Fibroblast of skin of right biceps (primary cell): ENCODE measurements at places on chromosomes 3 and 15.

GRCh38 chr3:111314898-111315297, 227.1 kb upstream of the CD96 start:
- no peak for DNase-seq

GRCh38 chr3:52441091-52441771, 3.7 kb downstream of the SEMA3G start:
- DNase-seq = no peak

- no peak for DNase-seq
Measured at GRCh38 chr3:142916605-142917004, 27.7 kb upstream of the PCOLCE2 start.

DNA sequence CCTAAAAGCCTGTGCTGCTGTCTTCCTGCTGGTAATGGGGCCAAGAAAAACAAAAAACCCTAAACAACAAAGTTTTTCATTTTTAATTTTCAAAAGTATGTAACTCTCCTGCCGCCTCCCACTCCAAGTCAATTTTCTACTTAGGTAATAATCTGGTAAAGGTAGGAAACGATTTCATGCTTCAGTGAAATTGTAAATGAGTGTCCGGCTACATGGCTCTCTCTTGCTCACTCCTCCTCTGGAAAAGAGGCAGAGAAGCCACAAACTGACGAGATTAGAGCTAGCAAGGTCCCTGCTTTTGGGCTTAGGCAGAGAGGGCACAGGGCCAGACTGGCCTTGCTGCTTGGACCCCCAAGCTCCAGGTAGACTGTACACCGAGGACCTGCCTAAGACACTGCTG, 23.5 kb downstream of the KLHL25 start:
- no peak for DNase-seq

DNA sequence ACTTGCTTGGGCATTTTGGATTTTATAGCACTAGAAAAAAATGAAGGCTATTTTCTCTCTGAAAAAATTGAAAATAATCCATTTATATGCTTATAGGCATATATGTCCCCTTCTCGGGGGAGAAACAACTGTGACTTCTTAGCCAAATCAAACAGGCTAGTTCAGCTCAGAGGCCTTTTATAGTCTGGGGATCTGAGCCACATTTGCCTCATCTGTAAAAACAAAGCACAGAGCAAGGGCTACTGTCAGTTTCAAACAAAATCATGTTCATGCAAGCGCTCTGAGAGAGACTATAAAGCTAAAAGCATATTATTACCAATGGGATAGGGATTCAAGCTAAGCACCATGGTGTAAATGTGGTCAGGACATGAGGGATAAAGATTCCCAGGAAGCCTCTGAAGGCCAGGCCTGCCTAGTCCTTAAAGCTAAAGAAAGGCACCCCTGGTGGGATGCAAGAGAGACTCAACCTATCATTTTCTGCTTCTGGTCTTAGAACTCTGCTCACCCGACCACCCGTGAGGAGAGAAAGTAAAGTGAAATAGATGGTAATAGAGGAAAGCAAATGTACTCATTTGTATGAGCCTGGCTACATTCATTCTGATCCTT, 51.0 kb upstream of the IL12A start:
- DNase-seq = no peak

DNA sequence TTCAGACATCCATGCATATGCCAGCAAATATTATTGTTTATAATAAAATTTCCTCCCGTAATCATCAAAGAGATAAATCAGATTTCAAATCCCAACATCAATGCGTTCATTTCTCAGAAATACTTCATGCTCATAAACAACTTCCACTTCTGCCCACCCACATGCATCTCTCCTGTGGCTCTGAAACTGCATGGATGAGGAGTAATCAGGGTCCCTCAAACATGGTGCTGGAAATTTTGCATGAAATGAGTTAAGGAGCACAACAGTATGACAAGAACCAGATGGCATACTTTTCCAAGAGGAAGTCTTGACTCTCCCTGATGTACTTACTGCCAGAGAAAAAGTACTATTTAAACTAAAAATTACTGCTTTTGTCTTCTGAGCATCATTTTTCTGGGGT, 26.9 kb upstream of the MFSD1 start:
- DNase-seq = no peak

GRCh38 chr3:52218937-52219650, 6.4 kb downstream of the TLR9 start:
- no peak for DNase-seq

GRCh38 chr3:141529717-141530414, 43.0 kb downstream of the RASA2 start:
- DNase-seq = no peak

DNA sequence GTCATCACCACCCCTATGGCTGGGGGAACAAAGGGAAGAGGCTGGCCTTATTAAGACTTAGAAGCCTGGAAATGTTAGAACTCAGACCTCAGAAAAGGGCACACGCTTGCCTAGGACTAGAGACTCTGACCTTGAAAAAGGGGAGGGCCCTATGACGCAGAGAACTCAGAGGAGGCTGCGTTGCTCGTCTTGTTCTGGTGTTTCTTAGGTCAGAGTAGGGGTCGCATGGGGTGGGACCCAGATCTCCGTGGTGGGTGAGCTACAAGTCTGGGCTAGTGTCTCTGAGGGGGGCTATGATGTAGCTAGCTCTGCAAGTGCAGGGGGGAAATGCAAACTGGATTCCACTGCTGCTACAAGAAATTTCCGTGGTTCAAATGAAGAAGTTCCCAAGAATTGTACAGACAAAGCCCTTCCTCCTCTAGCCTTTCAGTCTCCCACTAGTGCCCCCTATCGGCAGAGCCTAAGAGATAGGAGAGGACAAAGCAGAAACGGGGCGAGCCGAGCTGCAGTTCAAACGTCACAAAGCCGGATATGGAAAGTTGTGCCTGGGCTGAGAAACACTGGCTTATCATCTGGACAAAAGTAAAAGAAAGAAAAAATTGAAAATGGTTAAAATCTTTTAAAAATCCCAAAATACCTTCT, 392.9 kb upstream of the ROBO2 start:
- no peak for DNase-seq

- DNase-seq = no peak
Measured at GRCh38 chr3:127694467-127695215, 21.9 kb downstream of the ABTB1 start.

DNA sequence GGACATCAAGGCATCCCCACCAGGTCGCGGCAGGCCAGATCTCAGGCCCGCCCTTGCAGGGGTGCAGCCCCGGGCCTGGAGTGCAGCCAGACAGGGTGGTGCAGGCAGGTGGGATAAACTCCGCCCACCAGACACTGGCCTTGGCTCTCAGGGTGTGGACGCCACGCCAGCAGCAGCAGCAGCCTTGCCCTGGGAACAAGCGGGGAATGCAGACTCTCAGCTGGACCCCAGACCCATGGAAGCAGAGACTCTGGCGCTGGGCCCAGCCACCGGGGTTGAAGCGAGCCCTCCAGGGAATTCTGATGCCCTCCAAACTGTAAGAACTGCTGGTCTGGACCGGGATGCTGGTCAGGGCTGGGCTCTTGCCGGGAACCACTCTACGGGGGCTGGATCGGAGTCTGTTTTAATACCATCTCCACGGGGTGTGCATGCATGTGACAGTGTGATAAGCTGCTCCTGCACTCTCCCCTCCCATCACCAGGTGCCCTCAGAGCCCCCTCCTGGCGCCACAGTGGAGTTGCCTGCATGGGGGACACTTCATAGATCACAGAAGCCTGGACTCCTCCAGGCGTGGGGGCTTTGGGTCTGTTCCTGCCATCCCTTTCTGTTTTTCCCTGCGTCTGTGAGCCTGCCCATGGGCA, 142.7 kb downstream of the NSMCE3 start:
- no peak for DNase-seq

- DNase-seq = no peak
Measured at GRCh38 chr15:78625606-78626280, 4.9 kb upstream of the CHRNA3 start.

GRCh38 chr3:123759871-123760270, 124.3 kb downstream of the MYLK start:
- no peak for DNase-seq

- DNase-seq = no peak
Measured at GRCh38 chr3:21542656-21543379, 208.2 kb downstream of the ZNF385D start.

DNA sequence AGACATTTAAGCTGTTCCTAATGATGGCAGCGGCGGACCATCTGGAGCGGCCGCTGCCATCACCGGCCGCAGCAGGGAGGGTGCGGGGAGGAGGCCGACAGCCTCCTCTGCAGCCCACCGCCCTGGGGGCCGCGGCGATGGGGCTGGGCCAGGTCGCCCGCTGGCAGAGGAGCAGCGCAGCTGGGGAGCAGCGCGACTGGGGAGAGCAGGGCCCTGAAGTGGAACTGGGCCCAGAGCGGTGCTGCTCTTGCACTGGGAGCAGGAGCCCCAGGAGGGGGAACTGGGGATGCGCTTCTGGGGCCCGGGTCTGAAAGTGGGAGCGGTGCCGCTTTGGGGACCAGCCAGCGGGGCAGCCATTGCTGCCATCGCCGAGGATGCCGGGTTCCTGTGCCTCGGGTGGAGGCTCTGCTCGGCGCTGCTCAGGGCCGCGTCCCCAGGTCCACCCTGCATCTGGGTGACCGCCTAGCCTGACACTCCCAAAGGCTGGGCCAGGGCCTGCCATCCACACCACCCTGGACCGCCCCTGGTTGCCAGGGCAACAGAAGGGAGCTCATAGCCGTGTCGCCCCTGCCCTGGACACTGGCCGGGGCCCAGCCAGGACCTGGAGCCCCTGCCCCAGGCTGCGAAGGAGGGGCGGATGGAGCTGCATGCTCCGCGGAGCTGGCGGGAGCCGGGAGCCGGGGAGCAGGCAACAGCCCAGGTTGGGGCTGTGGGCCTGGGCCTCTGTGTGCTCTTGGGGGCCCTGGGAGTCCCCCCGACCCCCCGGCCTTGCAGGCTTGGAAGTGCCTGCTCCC, 15.5 kb upstream of the PLA2G4E start:
- DNase-seq = no peak

DNA sequence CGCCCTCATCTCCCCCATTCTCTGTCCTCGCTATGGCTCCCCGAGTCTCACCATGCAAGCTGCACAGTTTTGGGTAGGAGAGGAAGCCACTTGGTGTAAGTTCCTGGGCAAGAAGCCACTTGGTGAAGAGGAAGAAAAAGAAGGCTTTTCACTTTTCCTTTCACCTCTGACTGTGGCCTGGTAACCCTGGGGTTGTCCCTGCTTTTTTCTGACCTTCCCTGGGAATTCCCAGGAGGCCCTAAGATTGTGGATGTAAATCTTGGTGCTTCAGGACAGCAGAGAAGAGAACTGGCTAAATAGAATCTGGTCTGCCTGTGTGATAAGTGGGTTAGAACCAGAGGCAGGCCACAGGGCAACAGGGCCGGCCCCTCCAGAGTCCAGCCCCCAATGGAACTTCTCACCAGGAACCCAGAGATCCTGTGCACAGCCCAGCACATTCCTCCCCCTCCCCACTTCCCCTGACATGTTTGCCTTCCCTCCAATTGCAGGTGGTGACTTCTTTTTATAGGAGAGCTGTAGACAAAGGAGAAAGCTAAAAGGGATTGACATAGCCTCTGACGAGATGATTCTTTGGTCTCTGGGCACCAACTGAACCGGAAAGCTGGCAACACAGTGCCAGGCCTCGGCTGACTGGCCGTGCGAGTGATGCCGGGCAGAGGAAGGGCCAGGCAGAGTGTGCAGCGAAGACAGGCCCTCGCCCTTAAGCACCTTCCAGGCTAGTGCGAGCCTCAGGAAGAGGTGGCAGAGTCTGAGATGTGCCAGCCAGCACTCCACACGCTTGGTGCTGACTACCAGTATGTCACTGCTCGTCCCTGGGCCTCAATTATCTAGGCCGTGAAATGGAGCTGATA, 19.4 kb upstream of the SKOR1 start:
- no peak for DNase-seq

GRCh38 chr15:66085128-66085527, 168.4 kb downstream of the MEGF11 start:
- DNase-seq = no peak

- no peak for DNase-seq
Measured at GRCh38 chr15:93024716-93025624, 64.0 kb downstream of the RGMA start.

DNA sequence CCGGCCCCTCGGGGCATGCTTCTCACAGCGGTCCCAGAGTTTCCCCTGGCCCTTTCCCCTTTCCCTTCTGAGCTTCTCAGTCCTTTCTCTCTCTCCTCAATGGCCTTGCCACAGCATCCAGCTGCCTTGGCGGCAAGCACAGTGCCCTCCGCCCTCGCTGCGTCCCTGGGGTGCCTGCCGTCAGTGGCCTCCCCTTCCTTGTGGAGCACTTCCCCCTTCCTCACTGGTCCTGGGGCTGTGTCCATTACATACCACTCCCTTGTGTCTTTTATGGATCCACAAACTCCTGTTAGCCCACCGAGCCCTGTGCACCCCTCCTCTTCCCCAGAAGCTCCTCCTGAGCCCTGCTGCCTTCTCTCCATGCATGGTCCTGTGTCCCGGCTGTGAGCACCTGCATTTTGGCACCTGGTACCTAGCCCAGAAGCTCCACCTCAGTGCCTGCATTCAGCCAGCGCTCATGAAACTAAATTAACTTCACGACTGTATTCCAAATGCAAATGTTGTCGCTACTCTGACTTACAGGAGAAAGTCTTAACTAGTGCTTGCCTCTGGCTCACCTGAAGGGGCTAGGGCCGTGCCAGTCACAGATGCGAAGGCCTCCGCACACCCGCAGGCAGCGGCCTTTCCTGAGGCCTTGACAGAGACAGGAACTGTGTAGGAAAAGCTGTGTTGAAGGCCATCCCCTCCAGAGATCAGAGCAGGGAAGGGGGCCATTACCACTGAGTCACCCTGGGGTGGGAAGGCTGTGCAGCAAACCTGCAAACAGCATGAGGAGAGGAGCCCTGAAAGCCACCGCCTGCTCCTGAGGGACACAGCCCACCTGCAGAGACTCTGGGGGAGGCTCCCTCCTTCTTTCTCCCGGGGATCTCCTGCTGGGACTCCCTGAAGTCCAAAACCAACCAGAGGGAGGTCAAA, 19.1 kb upstream of the KLF13 start:
- no peak for DNase-seq

DNA sequence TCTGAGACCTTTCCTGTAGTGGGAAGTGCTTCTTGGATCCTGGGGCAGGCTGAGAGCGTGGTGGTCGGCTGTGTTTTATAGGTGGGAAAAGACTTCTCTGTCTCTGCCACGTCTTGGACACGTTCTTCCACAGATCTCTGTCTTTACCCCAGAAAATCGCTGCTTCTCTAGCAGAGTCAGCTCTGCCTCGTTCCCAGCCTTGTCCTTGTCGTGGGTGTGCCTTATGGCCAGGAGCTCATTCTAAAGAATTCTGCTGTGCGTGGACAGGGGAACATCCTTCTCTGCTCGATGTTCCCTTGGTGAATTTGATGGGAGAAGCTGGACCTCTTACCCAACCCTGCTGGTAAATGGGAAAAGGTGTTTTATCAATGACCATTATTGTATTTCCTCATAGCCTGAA, 433.1 kb upstream of the C2CD4B start:
- no peak for DNase-seq

DNA sequence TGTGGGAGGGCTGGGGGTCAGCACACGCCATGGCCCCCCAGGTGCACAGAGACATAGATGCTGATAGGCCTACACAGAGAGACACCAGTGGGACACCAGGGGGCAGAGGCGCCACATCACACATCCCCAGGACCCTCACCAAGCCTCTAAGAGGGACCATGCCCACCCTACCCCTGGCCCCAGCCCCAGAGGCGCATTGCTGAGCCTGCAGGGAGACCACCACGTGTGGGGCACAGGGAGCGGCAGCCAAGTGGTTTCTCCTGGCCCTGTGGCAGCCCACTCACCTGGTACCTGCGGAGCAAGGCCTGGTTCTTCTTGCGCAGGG, 1.2 kb downstream of the CCDC9B start:
- DNase-seq = no peak

GRCh38 chr3:187850258-187850921, 105.1 kb upstream of the BCL6 start:
- DNase-seq = no peak

GRCh38 chr3:129228891-129229585, 20.4 kb upstream of the COPG1 start:
- DNase-seq = peak; percentile 87

- DNase-seq = peak; percentile 43
Measured at GRCh38 chr15:101613130-101614000, 38.8 kb downstream of the TM2D3 start.
